Fibroblast of lung (primary cell): ENCODE measurements at places on chromosomes 3 and 15. TPM values are rescaled to one million over a fixed set of nuclear protein-coding genes. Genes with fewer than 3 reads are reported as not detected.

DNA sequence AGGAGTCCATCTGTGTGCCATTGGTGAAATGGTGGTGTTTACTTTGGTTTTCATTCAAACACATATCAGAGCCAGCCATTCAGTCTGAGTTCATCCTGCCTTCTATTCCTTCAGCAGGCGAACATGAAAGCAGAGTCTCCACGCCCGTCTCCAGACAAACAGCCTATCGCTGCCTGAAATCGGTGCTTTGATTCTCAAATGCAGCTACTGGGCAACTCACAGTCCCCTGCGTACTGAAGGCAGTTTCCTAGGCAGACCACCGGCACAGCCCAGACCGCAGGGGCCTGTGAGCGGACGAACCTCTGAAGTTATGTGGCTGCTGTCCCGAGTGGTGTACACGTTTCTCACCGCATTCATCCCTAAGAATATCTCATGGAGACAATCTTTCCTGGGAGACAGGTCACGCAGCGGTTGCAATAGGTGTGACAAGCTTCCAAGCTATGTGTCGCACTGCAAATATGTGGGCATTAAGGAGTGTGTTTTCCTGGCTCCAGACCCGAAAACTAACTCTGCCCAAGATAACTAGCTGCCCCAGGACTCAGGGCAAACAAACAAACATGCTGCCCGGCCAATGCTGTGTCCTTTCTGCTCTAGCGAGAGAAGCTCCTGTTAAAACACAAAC, 16.9 kb upstream of the RYR3 start:
- DNase-seq: peak; percentile 47

DNA sequence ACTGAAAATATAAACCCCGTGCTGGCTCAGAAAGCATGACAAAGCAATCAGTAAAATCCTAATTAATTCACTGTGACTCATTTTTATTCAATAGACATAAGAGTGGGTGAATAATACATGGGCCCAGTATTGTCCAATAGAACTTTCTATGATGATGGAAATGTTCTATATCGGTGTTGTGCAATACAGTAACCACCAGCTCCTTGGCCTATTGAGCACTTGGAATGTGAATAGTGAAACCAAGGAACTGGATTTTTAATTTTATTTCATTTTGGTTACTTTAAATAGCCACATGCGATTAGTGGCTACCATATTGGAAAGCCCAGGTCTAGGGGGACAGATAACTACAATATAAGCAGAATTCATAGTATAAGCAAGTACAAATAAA, 69.8 kb upstream of the PPP2R3A start:
- DNase-seq: peak; percentile 56

DNA sequence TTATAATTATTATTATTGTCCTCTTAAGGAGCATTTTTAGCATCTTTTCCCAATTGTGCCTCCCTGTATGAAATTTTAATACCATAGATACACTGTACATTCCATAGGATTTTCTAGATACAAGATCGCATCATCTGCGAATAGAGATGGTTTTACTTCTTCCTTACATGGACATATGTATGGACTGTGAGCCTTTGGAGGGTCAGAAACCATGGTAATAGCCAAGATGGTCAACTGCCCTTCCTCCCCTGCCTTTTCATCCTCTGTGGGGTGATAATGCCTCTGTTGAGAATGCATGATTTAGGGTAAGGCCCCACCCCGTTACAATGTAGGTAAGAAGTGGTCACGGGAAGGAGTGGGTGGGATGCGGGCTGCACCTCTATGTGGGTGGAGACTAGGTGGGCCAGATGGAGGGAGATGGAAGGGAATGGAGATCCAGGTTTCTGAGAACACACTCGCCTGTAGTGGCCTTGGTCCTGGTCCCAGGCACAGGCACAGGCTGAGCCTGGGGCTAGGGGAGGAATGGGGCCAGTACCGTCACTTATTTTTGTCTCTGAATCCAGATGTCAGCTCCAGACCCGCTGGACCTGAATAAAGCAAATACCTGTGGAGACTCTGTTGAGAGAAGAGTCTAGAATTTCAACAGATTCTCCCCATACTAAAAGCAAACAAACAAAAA, 31.7 kb downstream of the GOLGA6A start:
- no peak for DNase-seq

GRCh38 chr3:149967086-149967685, 3.5 kb downstream of the PFN2 start:
- peak; percentile 77 for DNase-seq

GRCh38 chr3:119681279-119681678, 4.1 kb upstream of the COX17 start:
- DNase-seq: peak; percentile 60

- no peak for DNase-seq
Measured at GRCh38 chr3:124856677-124857076, 30.5 kb downstream of the ITGB5 start.

GRCh38 chr3:109224333-109224732, 87.8 kb downstream of the C3orf85 start:
- no peak for DNase-seq

DNA sequence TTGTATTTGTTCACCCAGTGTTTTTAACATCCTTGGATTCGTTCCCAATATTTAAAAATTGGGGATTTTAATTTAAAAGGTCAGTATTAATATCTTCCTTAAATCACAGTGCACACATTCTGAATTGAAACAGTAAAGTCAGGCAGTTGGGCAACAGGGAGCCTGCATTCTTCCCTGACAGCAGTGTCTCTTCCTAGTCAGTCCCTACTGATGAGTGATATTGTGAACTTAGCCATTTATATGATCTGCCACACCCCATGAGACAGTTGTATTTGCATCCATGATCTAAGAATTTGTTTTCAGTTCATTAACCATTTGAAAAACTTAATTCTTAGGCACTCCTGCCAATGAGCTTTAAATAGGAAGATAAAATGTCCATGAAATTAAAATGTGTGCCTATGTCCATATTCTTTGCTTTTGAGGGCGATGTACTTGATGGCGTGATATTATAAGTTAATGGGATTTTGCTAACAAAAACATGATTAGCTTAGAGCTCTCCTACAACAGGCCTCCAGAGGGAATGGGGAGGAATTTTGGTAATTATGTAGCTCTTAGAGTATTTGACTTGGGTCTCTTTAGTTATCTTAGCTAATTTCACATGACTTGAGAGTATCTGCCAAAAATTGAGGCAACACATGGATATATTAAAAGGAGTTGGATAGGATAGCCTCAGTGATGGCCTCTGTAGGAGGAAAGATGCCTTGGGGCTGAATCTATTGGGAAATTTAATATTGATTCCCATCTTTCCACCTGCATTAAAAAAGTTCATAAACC, 219.3 kb downstream of the PTPRG start:
- no peak for DNase-seq

GRCh38 chr15:29045717-29046116, 159.9 kb downstream of the APBA2 start:
- DNase-seq: peak; percentile 78

GRCh38 chr3:44339181-44340057, 853 bp downstream of the TCAIM start:
- no peak for DNase-seq

DNA sequence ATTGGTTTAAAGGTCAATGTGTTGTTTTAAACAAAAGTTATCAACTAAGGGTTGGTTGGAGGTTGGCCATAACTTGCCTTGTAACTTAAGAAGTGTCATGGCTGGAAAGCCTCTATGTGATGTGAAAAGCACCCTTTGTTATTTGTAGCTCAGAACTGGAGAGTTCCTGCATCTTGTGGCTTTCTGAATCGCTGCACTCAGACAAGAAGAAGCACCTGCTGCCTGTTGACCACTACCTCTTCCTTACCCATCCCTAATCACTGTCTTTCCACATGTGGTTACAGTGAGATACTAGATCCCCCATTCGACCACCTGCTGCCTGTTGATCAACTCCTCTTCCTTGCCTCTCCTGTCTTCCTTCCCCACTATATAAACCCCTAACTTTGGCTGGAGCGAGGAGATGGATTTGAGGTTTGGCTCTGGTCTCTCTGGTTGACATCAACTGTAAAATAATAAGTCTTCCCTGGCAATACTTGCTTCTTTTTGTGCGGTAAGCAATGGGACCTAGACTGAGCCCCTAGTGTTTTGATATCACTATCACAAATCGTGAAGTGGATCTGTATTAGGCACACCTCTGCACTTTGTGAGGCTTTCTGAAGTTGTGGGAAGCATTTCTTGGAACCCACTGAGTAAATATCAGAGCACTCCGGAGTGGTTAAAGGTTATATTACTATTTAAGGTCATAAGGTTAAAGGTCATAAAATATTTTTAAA, 13.8 kb downstream of the RPL39L start:
- no peak for DNase-seq

DNA sequence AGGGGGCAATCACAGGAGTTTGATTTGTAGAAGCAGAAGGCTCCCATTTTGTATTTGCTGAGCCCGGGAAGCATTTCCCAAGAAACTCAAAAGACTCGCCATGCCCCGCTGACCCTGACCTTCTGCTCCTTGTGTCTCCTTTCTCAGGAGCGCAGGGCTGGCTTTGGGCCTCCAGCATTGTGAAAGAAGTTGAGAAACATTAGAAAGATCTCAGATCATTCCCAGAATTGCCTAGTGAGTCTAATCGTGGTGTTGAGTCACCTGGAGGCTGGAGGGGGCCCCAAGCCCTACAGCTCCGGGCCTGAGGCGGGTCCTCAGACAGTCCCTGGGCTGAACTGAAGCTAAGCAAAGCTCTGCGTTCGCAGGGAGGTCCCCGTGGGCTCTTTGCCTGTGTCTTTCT, 10.9 kb upstream of the PIGZ start:
- DNase-seq: peak; percentile 84

GRCh38 chr3:129367821-129368220, 60.6 kb downstream of the EFCAB12 start:
- no peak for DNase-seq

DNA sequence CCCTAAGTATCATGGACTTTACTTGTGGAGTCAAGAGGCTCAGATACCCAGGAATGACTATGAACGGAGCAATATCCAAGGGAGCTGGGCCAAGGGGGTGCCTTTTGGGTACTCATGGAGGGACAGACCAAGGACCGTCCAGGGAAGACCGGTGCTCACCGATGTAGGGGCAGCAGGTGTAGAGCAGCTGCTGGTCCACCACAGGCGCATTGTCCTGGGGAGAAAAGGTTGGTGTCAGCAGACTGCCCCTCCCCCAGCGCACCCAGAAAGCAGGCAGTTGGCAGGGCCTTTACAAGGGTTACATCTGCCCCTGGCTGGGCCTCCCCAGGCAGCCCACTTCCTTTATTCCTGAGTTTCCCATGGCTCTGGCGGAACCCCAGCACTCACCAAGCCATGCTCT, 7.5 kb downstream of the CDAN1 start:
- no peak for DNase-seq

DNA sequence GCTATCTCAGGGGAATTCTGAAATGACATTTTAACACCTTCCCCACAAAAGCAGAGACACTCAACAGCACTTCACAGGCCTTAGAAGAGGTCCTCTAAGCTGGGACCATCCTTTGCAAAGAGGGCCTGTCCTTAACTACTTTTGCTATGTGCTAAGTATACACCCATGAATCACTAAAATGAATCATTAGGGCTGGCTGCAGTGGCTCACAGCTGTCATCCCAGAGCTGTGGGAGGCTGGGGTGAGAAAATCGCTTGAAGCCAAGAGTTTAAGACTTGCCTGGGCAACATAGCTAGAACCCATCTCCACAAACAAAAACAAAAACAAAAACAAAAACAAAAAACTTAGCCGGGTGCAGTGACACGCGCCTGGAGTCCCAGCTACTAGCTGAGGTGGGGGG, 53.9 kb upstream of the MELTF start:
- peak; percentile 75 for DNase-seq

GRCh38 chr3:5473471-5473870, 286.0 kb downstream of the EDEM1 start:
- no peak for DNase-seq

GRCh38 chr3:23161896-23162570, 41.1 kb upstream of the UBE2E2 start:
- peak; percentile 22 for DNase-seq

DNA sequence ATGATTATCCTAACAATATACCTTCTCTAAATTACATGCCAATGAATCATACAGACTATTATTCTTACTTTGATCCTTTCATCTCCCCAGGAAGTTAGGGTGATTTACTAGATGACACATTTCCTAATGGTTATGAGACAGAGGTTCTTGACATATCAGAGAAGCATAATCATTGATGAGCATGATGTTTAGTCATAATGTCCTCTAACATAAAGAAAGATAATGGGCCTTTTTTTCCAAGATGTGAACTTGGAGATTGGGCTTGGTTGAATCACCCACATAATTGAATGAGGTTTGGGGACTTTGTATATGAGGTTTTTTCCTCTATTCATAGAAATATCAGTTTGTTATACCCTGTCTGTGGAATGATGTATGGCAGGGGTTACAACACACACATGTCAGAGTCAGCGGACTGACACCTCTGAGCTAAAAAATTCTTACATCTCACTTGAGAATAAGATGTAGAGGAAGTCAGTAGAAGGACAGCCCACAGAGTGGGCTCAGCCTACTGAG, 69.7 kb upstream of the DCBLD2 start:
- DNase-seq: peak; percentile 53

DNA sequence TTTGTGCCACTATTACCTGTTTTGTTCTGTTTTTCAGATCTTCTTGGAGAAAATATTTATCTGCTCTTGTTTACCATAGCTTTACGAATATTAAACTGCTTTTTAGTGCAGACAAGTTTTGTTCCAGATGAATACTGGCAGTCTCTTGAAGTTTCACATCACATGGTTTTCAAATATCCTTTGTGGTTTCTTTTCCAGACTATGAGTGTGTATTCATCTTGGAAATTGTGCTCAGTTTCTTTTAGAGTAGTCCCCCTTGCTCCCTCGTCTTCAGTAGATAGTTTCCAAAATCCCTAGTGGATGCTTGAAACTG, 1.2 kb downstream of the PIGB start:
- DNase-seq: no peak

DNA sequence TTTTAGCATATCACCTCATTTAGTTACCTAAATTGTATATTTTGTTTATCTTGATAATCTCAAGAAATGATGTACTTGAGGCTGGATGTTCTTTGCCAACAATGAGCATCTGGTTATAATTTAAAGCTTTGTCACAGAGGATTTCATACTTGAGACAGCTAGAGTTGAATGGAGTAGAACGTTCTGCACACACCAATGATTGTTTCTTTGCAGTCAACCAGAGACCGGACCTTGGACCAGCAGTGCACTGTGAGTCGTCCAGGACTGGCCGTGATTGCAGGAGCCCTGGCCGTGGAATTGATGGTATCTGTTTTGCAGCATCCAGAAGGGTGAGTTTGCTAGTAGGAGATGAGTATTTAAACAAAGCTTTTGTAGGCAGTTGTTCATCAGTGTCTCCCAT, 90.4 kb downstream of the ATG7 start:
- no peak for DNase-seq

- no peak for DNase-seq
Measured at GRCh38 chr15:50267577-50267976, 2.1 kb upstream of the HDC start.

GRCh38 chr15:50916400-50916799, 7.9 kb downstream of the AP4E1 start:
- no peak for DNase-seq

GRCh38 chr15:41557673-41558399, 1.2 kb upstream of the TYRO3 start:
- DNase-seq: peak; percentile 78

The AMOTL2 gene
- total RNA-seq: 58.6 and 74.6 TPM in 2 replicates

The DUOXA2 gene
- total RNA-seq: not detected in 2 replicates

The GOLGA6A gene
- total RNA-seq: under 0.01 TPM in 1 of 2 replicates, not detected in the other

The EPHB1 gene
- total RNA-seq: 0.50 TPM in 1 of 2 replicates, not detected in the other

The BCL2A1 gene
- total RNA-seq: 5.9 and 8.9 TPM in 2 replicates

The POPDC2 gene
- total RNA-seq: 0.17 and 0.26 TPM in 2 replicates

The CAMK2N2 gene
- under 0.01 TPM in 1 of 2 replicates, not detected in the other for total RNA-seq

The PRSS50 gene
- not detected in 2 replicates for total RNA-seq

The FSIP1 gene
- 3.9 and 5.1 TPM in 2 replicates for total RNA-seq

The ATP13A5 gene
- not detected in 2 replicates for total RNA-seq

The TMC3 gene
- not detected in 2 replicates for total RNA-seq

The FBN1 gene
- total RNA-seq: 260 and 446 TPM in 2 replicates

The TFRC gene
- total RNA-seq: 169 and 184 TPM in 2 replicates

The CD276 gene
- total RNA-seq: 65.7 and 88.5 TPM in 2 replicates

The FAM107A gene
- total RNA-seq: under 0.01 TPM in 2 replicates
